ENCODE measurements at places on chromosomes 16 and 17.

GRCh38 chr16:77111056-77111565 is 79.9 kb upstream of the MON1B start:
- no peak for ATAC-seq

- ATAC-seq, result no peak
Observed at GRCh38 chr17:32271844-32272243, 6.2 kb downstream of the RHBDL3 start.

DNA sequence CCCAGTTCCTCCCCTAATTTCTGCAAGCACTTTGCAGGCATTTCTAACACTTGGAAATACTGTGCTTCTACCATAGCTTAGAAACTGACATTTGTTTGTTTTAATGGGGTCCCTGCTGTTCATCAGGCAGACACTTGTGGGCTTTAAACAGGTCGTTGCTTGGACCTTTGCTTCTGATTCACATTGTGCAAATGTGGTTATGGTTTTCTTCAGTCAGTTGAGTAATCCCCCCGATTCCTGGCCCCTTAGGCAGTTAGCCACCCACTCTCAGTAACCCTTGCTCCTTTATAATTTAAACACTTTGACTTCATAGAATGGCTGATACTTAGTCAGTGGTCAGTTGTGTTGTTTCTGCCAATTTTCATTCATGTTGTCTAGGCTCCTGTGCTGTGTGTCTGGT is 39.4 kb downstream of the SLC47A1 start:
- no peak for ATAC-seq

DNA sequence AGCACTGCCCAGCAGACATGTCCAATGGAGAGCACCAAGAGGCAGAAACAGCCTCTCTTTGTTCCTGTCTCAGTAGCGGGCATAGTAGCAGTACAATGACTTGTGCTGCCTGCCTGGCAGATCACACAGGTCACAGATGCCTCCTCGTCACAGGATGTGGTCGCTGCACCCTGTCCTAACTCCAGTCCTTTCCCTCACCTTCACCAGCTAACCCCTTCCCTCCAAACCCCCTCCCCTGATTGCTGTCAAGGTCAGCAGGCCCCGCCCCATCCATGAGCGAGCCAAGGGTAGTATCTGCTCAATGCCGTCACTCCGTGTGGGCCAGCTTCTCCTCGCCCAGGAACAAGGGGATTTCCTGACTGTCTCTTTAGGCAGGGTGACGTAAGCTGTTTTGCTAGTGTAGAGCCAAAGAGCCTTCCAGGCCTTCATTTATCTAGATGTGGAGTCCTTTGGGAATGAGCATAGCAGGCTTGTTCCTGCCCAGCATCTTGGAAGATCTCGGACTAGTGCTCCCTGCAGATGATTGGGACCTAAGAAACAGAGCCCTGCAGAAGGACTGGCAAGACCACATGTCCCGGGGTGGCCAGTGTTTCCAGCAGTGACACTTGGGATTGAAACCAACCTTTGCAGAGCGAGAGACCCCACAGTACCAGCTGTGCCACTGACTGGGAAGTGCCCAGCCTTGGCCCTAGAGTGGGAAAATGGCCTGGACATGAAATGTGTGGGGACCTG is 75.9 kb upstream of the TNRC6C start:
- ATAC-seq, result peak; percentile 41

- ATAC-seq, result no peak
Observed at GRCh38 chr17:39171933-39172332, 6.0 kb upstream of the ARL5C start.

- no peak for ATAC-seq
Observed at GRCh38 chr16:85873153-85873552, 25.8 kb upstream of the IRF8 start.

DNA sequence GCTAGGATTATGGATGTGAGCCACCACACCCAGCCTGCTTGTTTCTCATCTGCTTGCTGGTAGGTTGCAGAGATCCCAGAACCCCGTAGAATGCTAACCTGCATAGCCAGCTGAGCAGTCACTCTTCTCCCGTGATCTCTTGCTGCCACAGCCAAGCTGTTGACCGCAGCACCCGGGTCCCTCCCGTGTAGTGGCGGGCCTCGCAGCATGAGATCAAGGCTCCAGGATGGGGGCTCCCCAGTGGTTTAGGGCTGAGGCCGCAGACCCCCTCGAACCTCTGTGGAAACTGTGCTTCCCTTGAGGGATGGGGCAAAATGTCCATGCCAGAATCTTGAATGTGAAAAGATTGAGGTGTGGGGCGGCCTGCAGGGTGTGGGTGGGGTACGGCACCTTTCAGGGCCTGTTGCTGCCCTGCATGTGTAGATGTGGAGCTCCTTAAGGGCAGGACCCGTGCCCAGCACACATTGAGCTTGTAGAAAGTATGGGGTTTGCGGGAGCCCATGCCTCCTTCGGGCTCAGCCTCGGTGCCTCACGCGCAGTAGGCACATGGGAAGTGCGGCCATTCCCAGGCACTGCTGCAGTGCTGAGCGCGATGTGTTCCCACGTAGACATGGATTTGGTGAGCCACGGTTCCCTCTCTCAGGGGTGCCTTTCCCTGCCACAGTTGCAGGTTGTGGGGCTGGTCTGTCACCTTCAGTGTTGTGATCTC is 99.9 kb downstream of the BANP start:
- no peak for ATAC-seq

All from SK-N-SH treated with all-trans-retinoic acid at 6 μM for 48 hours (cell line).